ENCODE measurements at places on chromosomes 6 and 20.

DNA sequence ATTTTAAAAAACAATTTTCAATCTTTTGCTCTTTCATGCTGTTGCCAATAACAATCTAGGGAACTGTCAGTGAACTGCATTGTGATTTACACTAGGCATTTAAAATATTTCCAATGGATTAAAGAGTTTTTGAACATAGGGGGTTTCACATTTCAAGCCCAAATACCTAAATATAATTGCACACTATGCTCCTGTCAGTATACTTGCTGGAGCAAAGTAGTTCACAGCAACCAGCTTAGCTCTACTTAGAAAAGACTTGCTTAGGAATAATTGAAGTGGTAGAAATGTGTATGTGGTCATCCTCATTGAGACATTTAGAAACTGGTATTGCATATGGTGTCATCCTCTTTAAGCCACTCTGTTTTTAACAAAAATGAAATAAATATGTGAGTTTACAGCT, 41.7 kb upstream of the REV3L start:
- DNase-seq = no peak

- DNase-seq = no peak
These were observed 155.8 kb downstream of the EYA4 start for GRCh38 chr6:133396984-133397348.

- no peak for DNase-seq
These were observed 54.0 kb downstream of the IL22RA2 start for GRCh38 chr6:137119196-137120104.

GRCh38 chr6:157443066-157443800, 62.2 kb downstream of the ZDHHC14 start:
- no peak for DNase-seq

DNA sequence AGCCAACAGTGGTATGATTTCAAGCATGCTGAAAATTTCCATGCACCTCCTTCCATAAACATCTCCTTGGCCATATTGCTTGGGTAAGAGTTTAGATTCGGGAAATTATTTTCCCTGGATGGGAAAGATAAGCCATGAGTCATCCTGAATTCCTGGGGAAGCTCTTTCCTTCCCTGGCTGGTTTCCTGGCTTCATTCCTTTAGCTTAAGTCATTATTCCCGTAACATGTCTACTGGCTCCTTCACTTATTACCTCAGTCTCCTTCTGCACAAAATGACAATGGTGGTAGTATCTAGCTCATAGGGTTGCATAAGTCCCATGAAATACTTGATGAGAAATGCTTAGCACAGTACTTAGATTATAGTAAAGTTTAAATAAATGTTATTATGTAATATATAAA, 27.6 kb downstream of the TINAG start:
- peak; percentile 78 for DNase-seq

DNA sequence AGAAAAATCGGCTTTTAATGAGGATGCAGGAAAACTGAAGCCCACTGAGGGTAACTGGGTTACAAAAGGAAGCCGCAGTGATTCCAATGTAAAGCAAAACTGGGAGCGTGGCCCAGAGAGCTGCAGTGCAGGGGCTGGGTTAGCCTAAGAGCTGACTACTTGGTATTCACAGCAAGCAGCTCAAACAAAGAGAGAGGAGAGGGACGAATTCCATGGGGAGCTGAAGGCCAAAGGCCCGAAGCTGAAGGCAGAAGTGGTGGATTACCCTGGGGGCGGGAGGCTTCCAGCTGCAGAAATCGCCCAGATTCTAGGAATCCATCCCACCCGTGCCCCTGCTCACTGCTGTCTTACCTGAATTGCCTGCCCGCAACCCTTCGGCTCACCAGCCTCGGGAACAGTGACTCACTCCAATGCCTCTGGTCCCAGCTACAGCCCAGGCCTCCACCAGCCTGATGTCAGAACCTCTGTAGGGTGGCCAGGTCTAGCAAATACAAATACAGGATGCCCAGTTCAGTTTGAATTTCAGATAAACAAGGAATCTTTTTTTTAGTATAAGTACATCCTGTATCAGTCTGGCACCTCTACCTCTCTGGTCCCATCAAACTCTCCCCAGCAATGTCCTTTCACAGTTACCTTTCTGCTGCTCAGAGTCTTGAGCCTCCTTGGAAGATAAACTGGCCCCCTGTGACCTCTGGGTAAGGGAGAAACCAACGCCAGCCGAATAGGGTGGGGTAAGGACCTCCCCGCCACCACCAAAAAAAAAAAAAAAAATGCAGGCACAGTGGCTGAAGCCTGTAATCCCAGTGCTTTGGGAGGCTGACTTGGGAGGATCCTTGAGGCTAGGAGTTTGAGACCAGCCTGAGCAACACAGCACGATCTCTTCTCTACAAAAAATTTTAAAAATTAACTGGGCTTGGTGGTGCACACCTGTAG, 14.6 kb upstream of the ZMYND8 start:
- no peak for DNase-seq

- no peak for DNase-seq
These were observed 102.6 kb upstream of the GJE1 start for GRCh38 chr6:142030115-142030619.

DNA sequence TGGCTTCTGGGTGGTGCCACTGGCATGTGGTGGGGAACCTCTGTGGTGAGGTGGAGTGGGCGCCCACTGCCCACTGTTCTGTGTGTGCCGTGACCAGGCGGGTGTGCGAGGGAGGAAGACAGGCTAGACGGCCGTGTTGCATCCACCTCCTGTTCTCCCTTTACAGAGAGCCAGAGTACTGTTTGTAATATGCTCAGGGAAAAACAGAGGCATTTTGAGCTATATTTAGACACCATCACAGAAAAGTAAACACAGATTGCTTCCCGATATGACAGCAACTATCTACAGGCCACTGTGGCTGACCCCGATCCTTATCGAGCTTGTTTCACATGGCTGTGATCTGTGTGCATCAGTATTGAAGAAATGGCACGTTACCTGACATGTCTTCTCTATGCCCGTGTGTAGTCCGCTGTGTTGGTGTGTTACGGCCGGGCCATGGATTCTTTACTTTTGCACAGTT, 45.6 kb downstream of the ARID1B start:
- no peak for DNase-seq

GRCh38 chr6:106966671-106967640, 7.6 kb downstream of the CD24 start:
- DNase-seq = no peak

DNA sequence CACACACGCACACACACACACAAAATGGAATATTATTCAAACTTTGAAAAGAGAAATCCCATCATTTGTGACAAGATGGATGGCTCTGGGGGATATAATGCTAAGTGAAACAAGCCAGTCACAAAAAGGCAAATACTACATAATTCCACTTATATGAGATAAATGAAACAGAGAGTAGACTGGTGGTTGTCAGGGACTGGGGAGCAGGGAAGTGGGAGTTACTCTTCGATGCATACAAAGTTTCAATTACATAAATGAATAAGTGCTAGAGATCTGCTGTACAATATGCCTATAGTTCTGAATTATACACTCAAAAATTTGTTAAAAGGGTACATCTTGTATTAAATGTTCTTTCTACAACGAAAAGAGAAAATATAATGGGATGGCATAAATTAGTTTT, 58.1 kb upstream of the PLN start:
- no peak for DNase-seq

GRCh38 chr6:6565069-6565468, 23.5 kb upstream of the LY86 start:
- DNase-seq = no peak

Data from HCT116 (cell line).